Activated CD8-positive, alpha-beta memory T cell treated with anti-CD3 and anti-CD28 coated beads for 48 hours (primary cell): ENCODE measurements at places on chromosomes 7 and 10.

- no peak for DNase-seq
Measured at GRCh38 chr7:151883857-151884256, 6.9 kb upstream of the PRKAG2 start.

DNA sequence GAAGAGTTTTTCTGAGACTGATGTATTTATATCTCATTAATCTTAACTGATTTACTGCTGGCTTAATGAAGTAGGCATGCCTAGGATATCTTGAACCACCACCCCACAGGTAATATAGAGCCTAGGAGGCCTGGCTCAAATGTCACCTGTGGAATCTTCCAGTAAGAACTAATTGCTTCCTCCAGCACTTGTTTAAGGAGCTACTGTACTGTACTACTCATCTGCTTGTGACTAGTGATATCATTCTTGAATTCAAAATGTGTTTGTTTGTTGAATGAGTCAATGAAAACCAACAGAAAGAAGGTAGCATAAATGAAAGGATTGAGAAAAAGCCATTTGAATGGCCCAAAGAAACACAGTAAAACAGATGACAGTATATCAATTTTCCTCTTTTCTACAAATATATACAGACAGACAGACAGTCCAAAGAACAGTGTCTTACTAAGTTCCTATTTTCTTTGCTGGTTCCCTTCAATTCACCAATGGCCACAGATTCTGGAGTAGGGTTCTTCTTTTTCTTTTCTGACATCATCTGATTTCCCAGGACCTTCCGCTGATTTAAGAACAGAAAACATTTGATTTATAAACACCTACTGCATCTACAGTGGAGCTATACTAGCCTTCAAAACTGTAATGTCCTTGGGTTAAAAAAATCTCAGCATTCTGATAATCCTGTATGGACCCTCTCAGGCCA is 43.7 kb upstream of the SLIT1 start:
- DNase-seq, result no peak

GRCh38 chr7:158328376-158329013 is 259.1 kb downstream of the PTPRN2 start:
- DNase-seq, result no peak

DNA sequence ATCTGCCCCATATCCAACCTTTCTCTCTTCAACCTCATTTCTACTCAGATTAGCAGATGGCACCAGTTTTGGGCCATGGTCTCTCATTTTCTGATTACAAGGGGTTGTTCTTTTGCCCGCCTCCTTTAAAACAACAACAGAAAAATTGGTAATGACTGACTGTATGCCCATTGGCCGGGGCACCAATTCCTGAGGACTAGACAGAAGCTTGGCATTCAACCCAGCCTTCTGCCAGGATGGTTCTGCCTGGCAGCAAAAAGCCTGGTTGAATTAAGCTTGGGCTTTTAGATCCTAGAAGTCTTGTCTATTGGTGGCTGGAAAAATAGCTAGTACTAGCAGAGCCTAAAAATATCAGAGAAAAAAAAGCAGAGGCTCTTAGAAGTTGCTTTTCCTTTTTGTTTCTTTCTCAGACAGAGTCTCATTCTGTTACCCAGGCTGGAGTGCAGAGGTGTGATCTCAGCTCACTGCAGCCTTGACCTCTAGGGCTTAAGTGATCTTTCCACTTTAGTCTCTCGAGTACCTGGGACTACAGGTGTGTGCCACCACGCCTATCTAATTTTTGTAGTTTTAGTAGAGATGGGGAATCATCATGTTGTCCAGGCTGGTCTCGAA is 402.6 kb downstream of the AUTS2 start:
- no peak for DNase-seq

DNA sequence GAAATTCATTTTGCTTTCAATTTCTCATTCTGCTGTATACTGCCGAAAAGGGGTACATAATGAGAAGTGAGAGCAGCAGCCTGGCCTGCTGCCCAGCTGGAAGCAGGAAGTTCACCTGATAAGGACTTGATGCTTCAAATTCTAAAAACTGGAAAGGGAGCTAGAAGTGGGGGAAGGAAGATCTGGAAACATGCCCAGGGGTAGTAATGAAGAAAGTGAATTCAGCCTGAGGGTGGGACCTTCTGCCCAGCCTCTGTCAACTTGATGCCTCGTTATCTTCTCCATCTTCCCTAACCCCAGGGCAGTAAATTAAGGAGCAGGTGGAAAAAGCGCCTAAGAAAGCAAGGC is 69.4 kb downstream of the ARMH3 start:
- DNase-seq, result no peak

DNA sequence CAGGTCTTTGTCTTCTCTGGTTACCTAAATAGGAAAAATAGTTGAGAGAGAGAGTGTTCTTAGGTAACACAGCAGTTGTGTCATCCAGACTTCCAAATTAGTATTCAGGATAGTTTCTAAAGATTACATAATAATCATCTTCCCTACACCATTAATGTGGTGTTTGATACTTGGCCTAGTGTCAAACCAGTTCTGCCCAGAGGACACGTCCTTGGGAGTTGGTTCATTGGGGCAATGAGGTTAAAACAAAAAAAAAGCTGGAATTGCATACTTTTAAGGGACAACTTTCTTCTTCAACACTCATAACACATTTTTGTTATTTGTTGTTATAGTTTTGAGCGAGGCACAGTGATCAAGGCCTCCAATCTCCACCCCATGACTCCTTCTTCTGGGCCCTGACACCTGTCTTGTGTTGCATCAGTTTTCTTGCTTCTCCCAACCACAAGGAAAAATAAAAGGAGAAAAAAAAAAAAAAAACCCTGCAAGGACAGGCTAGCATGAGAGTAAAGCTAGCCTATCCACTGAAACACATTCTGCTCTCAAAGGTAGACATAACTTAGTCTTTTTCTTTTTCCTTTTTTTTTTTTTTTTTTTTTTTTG is 28.8 kb downstream of the STN1 start:
- DNase-seq, result no peak

- DNase-seq, result no peak
Measured at GRCh38 chr7:150793569-150794238, 6.5 kb downstream of the TMEM176B start.

GRCh38 chr10:102729029-102730026 is 14.4 kb upstream of the WBP1L start:
- peak; percentile 32 for DNase-seq

DNA sequence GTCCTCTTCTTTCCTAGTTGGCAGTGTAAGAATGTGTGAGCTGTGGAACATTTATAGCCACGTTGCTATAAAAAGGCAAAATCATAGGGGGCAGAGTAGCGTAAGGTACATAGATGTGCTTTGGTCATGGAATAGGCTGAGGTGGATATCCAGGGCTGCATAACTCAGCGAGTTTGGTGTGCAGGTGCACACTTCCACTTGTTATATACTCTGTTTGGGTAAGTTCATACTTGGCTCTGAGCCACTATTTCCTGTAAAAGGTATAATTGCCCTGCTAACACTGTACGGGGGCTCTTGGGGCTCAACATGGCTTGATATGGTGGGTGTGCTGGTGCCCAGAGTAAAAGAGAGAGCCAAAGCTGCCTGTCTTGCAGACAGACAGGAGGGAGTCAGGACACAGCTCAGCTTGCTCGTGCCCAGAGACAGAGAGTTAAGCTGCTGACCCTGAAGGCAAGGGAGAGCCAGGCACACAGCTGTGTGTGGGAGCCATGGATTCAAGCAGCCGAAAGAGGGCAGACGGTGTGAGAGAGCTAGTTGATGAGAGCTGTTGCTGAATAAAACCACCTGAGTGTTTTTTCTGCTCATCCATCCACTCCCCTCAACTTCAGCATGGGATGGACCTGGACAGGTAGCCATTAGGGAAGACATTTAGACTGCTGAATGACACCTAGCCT is 126.7 kb downstream of the DKK1 start:
- no peak for DNase-seq

DNA sequence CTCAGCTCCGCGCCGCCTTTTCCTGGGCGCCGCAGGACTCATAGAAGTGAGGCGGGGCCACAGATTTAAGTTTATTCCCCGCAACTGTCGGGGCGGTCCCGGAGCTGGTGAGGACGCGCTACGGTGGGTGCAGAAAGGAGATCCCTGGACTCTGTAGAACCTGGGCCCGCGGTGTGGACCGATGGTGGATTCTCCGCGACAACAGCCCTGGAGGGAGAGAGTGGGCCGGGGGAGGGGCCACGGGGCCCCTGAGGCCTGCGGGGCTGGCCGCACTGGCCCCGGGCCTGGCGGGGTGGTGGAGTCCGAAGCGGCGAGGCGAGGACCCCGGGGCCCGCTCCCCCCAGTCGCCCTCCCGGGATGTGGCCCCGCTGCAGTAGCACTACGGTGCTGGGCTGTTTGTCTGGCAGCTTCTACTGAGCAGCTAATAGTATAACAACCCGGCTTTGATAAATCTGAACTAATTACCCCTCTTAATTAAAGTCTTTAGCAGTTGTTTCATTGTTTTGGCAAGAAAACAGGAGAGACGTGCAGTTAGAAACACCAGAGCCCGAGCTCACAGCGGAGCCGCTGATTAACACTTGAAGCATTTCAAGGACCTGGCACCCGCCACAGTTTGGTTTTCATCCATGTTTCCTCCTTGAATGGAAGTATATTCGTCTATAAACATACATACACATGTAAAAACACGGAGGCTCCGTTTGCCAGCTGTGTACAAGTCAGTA is 4.2 kb downstream of the FEZF1 start:
- no peak for DNase-seq

DNA sequence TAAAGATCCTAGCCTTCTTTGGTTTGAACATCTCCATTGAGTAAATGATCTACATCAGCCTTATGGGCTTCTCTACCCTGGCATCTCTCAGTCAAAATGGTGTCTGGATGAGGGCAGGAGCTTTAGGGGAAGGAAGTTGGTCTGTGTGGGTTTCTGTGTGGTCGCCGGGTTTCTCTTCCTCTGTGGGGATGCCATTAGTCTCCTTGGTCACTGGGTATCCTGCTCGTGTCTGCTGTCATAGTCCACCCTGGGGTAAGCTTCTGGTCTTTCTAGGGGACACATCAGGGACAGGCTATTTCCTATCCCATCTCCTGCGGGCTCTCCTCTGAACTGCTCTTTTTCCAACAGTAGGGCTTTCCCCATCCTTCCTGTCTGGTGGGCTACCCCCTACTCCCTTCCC is 150.3 kb upstream of the NPY start:
- no peak for DNase-seq

DNA sequence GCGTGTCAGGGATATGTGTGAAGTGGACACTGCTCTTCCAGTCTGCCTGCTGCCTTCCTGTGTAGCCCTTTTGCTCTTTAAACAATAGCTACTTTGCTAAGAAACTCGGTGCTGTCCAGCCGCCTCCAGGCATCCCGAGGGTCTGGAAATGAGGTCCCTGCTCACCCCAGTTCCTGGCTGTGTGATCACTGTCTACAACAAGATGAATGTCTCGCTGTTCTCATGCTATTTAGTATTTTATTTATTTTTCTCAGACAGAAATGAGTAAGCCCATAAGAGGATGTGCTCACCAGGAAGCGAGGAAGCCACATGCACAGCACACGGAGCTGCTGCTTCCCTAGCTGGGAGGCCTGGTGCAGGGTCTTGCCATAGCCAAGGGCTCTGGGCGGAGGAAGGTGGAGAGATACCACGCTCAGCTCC is 167.0 kb upstream of the PITRM1 start:
- DNase-seq, result no peak

DNA sequence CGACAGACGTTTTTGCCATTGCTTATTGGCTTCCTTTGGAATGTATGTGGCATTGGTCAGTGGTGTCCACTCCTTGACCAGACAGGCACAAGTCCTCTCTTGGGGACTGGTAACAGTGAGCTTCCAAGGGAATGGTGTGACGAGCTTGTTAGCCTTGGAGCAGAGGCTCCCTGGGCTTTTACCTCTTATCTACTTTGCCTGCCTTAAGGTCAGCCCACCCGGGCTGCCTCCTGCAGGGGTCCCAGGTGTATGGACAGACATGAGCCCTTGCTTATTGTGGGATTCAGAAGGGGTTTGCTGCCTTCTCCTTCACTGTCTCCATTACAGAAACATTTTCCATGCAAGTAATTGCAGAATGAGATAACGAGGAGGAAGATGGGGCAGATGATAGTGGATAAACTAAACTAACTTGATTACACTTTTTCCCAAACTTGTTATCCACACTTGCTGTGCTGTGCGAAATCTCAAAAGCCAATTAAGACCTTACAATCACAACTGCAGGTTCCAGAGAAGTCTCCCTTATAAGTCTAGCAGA is 29.7 kb downstream of the PLPP4 start:
- no peak for DNase-seq

- DNase-seq, result no peak
Measured at GRCh38 chr10:65898055-65898454, 1027.8 kb upstream of the LRRTM3 start.

DNA sequence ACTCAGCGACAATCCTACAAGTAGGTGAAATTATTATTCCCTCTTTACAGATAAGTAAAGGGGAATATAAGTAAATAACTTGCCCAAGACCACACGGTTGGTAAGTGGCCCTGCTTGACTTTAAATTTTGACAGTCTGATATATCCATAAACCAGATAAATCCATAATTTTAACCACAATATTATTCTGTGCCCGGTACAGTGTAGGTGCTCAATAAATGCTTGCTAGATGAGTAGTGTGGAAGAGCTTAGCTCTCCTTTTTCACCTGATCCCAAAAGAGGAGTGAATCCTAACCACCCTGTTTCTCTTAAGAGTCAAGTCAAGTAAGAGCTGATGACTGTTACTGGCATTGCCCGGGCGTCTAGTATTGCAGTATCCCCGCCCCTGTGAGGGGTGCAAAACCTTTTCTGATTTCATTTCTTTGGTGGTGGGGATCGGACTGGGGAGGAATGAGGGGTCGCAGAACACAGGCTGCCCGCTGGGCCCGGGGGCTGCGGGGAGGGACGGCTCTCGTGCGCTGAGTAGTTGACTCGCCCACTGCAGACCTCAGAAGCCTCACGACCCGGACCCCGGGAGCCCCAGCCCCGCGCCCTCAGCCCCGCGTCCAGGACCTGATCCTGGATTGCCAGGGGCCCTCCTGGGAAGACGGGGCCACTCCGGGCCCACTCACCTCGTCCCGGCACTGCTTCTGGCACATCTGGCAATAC is 490 bp downstream of the KIN start:
- DNase-seq, result no peak

GRCh38 chr10:7045891-7046599 is 364.8 kb downstream of the SFMBT2 start:
- DNase-seq, result no peak

DNA sequence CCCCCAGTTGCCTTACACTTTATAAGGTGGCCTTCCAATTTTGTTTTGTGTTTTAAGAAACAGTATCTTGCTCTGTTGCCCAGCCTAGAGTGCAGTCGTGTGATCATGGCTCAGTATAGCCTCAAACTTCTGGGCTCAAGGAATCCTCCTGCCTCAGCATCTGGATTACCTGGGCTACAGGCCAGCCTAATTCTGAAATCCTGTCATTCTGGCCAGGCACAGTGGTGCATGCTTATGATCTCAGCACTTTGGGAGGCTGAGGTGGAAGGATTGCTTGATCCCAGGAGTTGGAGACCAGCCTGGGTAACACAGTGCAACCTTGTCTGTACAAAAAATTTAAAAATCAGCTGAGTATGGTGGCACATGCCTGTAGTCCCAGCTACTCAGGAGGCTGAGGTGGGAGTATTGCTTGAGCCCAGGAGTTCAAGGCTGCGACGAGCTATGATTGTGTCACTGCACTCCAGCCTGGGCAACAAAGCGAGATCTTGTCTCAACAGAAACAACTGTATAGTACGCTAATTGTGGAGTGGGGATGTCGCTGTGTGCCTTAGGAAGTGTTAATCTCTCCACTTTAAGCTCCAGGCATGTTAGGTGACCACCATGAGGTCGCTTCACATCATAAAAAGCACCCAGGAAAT is 24.7 kb upstream of the RBM33 start:
- no peak for DNase-seq

GRCh38 chr7:56007167-56007652 is 42.8 kb downstream of the NIPSNAP2 start:
- no peak for DNase-seq

GRCh38 chr10:119357412-119358151 is 150.2 kb downstream of the GRK5 start:
- no peak for DNase-seq
